ENCODE measurements at places on chromosomes 5 and 9. TPM values are rescaled to one million over a fixed set of nuclear protein-coding genes. Genes with fewer than 3 reads are reported as not detected.

ADCY2 gene
- 0.13 TPM for total RNA-seq

RNF180 gene
- 20.4 TPM for total RNA-seq

FIBCD1 gene
- 0.43 TPM for total RNA-seq

CORO2A gene
- 0.09 TPM for total RNA-seq

CDX1 gene
- not detected for total RNA-seq

C6 gene
- total RNA-seq: 134 TPM

GPRIN1 gene
- total RNA-seq: 0.70 TPM

SPEF2 gene
- total RNA-seq: 2.9 TPM

ENTPD2 gene
- total RNA-seq: 2.9 TPM

IL13 gene
- total RNA-seq: not detected

OR13F1 gene
- not detected for total RNA-seq

DDX4 gene
- total RNA-seq: not detected

CEL gene
- 2.9 TPM for total RNA-seq

MYMK gene
- total RNA-seq: not detected

KCNT1 gene
- total RNA-seq: 0.50 TPM

NCBP1 gene
- total RNA-seq: 21.6 TPM

ST8SIA4 gene
- total RNA-seq: 5.6 TPM

F2RL2 gene
- total RNA-seq: 1.3 TPM

Data from heart left ventricle (tissue), 16 donors.